ENCODE measurements at places on chromosomes 11 and 22.

DNA sequence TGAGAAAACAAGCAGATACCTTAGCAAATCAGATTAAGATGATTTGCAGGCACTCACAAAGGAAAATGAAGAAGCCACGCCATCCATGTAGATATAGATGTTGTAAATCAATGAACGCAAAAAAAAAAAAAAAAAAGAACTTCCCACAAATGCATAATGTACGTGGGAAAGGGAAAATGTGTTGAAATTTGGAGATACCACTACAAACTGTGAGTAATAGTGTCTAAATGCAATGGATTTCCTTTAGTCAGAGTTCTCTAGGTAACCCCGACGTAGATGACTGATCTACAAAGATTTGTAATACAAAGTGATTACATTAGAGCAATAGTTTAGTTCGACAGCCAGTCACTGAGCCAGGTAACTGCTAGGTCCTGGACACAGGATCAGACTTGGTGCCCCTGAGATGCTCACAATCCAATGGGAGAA lies 783 bp upstream of the ANKRD54 start:
- DNase-seq, result no peak

DNA sequence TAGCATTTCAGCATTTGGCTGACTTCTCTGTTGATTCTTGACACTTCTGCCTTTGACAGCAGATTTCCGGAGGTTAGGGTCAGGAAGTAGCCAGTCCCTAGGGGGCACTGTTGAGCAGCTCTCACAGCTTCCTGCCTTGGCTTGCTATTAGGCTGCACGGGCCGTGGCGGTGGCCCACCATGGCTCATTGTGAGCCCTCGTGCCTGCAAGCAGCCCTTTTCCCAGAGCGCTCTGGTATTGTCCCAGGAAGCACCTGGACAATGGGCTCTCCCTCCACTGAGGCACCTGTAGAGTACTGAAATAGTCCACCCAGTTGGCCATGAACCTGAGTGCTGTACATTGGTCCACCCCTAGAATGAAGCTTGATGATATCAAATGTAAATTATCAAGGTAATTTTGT lies 100.2 kb upstream of the GAL start:
- peak; percentile 16 for DNase-seq

DNA sequence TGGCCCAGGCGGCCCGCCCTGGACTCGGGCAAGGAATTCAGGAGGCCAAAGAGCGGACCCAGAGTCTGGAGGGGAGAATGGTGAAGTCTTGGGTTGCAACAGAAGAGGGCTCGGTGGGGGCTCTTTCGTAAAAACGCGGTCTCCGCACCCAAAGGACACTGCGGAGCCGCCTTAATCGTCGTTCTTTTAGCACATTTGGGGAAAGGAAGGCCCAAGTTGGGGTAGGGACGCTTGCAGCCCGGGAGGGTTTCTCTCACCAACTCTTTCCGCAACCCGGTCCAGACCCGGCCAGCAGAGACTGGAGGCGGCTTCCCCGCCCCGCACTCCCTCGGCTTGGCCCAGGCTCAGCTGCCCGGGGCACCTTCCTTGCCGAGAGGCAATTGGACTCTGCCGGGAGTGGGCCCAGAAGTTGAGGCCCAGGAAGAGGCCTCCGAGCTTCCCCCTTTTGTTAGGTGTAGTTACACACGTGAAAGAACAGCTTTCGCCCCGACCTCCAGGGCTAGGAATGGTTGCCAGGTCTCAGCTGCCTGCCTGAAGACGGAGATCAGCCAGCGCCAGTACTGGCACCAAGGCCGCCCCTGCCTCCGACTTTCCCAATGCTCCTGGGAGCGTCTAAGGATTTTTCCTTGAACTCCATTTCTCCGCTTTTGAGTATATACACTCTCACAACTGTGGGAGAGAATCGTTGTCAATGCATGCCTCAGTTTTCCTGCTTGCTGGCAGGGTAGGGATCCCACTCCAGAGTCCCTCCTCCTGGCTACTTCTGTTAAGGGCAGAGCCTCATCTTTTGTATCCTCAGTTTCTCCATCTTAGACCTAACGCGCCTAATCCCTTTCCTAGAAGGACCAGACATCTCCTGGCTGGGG lies 3.7 kb downstream of the ALX4 start:
- DNase-seq, result no peak

DNA sequence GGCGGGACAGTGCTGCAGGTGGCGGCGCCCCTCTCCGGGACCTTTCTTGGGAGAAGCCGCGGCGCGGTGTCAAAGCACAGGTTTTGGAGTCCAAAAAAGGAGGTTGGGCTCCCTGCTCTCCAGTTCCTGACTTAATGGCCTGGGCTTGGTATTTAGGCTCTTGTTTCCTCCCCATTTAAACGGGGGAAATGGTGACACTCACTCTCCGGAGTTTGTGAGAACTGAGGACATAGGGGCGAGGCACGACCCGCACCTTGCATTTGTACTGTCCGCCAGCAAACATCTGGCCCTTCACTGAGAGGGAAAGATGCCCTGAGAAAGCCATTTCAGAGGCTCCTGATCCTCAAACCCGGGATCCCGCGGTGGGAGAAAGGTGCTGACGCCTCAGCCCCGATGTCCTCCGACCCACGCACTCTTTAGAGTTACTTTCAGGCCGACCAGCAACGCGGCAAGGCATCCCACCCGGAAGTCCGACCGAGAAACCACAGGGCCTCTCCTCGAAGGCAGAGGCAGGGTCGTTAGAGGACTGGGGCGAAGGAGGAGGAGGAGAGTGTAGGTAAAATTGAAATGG lies 2.9 kb upstream of the WDR74 start:
- DNase-seq, result no peak

- DNase-seq, result no peak
These were observed 39.1 kb downstream of the B3GAT1 start for GRCh38 chr11:134372961-134373360.

DNA sequence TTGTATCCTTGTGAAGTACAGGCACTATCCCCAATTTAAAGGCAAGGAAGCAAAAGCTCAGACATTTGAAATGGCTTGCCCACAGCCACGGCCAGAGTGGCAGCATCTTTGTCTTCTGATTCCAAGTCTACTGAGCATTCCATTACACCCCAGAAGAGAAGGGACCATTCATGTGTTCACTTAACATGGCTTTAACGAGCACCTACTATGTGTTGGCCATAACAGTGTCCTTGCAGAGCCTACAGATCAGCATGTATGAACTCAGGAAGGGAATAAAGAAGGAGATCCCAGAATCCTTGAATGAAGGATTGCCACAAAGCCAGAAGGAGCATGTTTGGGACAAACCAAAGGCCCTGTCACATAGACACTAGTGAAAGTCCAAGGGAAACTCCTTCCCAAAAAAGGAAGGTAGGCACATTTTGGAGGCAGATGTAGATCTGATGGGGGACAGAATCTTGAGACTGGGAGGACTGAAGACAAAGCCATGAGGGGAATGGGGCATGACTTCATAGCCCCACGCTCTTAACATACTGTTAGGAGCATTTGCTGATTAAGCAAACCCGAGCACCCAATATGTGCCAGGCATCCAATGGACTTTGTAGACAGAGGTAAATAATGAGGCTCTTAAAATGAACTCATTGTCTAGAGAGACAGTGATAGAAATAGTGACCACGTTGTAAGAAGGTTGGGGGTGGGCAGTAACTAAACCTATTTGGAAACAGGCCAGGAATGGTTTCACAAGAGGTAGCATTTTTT lies 54.9 kb downstream of the P4HA3 start:
- no peak for DNase-seq

DNA sequence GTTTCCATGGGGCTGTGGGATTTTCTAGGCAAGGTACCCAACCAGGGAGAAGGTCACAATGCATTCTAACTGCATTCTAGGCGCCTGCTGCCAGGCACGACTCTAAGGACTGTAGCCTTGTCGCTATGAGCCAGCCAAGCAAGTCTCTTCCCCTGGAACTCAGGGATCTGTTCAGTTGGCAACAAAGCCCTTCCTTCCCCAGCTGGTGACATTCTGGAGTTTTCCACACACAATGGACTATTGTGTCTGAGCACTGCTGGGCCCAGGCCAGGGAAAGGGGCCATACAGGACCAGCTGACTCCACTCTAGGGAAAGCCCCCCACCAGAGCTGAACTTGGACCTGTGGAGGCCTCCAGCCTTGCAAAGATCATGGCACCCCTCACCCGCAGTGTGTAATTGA lies 116.8 kb downstream of the RRAS2 start:
- no peak for DNase-seq

- no peak for DNase-seq
These were observed 21.1 kb downstream of the OR5P2 start for GRCh38 chr11:7775689-7776088.

DNA sequence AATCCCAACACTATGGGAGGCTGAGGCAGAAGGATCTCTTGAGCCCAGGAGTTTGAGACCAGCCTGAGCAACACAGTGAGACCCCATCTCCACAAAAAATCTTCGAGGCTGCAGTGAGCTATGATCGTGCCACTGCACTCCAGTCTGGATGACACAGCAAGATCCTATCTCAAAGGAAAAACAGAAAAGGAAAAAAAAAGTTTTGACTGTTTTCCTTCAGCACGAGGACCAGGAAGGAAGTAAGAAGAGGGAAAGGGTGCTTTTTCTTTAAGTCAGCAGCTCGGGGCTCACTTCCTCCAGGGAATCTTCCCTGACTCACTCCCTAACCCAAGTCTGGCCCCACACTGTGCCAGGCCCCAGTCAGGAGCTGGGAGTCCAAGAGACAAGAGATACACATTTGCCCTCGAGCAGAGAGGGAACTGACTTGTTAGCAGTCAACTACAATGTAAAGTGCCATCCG lies 14.2 kb downstream of the ARRB1 start:
- peak; percentile 61 for DNase-seq

GRCh38 chr22:20052309-20053259 lies 27.5 kb upstream of the DGCR8 start:
- DNase-seq, result no peak

GRCh38 chr11:57650739-57651090 lies 1.0 kb upstream of the YPEL4 start:
- no peak for DNase-seq

DNA sequence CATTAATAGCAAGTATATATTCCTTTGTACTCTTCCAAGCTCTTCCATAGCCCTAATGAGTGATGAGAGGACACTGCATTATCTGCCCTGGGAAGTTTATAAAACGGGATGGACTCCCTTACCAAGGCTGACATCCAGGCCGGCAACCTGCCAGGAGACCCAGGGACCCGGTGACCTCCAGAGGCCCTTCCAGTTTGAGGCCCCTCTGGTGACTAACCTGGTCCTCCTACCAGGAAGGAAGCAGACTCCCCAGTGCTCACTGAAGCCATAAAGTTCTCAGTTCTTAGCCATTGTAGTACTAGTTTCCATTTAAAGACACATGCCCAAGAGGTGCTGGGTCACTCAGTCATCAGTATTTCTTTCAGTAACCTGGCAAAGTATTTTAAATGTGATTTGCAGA lies 345.4 kb downstream of the TENM4 start:
- no peak for DNase-seq

DNA sequence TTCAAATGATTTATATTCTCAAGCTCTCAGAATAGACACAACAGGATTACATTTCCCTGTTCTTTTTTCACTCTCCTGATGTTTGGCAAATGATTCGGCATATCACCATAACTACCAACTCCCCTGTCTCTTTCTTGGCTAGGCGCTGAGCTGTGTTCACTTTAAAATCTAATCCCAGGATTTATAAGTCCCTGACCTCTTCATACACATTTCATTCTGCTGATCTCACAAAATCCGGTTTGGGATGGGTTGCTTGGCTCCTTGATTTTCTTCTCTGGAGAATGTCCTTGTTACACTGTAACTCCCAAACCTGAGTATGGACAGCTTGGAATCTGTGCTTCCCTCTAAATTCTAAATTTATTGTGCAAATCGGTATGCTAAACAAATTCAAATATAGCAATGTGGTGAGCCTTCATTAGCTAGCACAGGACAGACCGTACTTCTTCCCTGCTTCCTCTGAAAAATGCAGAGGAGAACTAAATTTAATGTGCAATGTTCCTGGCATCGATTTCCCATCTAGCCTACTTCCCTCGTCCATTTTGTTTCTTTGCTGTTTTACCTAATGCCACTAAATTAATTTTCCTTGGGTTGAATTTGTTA lies 858.5 kb upstream of the FAT3 start:
- DNase-seq, result no peak

DNA sequence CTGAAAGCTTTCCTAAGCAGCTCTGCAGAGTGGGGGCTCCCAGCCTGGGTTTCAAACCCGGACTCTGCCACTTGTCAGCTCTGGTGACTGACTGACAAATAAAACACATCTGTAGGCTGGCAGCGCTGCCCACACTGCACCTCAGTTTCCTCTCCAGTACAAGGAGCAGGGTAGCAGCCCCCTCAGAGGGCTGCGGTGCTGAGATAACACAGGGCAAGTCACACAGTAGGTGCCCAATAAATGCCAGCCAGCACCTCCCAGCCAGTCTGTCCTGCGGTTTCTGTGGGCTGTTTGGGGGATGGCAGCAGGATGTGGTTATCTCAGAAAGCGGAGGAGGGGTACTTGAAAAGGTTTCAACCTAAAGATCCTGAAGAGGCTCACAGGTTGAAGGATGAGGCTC lies 1.5 kb downstream of the SYT12 start:
- no peak for DNase-seq

DNA sequence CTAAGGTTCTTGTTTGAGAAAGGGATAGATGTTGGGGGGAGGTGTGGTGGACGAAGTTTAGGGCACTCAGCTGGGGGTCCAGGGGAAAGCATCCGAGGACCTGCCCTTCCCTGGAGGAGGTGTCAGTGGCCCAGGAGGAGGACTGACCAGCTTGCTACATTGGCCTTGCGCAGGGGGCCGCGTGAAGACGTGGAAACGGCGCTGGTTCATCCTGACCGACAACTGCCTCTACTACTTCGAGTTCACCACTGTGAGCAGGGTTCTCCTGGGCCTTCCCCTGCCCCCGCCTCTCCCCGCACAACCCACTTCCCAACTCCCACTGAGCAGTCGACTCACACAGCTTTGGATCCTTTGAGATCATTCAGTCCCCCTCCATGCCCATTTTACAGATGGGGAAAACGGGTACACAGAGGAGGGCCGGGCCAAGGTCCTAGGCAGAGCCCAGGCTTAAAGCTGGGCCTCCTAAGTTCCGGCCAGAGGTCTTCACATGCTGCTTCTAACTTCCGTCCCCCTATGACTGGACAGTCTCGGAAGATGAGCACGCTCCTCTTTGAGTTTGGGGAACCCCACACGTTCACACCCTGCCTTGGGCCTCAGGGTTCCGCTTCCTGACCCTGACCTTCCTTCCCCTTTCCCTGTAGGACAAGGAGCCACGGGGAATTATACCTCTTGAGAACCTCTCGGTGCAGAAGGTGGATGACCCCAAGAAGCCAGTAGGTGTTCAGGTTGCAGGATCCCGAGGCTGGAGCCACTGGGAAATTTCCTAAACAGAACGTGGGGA lies 28.7 kb downstream of the CYTH4 start:
- DNase-seq, result no peak

DNA sequence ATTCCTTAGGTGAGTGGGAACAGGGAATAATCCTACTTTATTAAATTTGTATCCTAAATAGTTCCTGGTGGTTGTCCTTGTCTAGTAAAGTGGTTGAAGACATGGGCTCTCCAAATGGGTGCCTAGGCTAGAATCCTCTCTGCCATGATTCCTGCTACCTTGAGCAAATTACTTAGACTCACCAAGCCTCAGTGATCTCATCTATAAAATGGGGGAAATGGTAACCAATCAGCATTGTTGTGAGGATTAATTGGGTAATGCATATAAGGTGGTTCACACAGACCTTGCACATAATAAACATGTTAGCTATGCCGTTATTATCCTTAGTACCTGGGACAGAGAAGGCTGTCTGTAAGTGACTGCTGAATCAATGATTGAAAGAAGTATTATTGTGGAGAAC lies 109.9 kb downstream of the FAR1 start:
- DNase-seq, result no peak

GRCh38 chr11:11982461-11982860 lies 26.0 kb downstream of the DKK3 start:
- DNase-seq, result no peak
